ENCODE measurements at places on chromosomes 4 and X. TPM values are rescaled to one million over a fixed set of nuclear protein-coding genes. Genes with fewer than 3 reads are reported as not detected.
A peak's percentile ranks its signal among the peaks of the same experiment; 100 is the strongest.

- no peak for DNase-seq
These were observed 28.2 kb downstream of the UVSSA start for GRCh38 chr4:1375051-1375721.

DNA sequence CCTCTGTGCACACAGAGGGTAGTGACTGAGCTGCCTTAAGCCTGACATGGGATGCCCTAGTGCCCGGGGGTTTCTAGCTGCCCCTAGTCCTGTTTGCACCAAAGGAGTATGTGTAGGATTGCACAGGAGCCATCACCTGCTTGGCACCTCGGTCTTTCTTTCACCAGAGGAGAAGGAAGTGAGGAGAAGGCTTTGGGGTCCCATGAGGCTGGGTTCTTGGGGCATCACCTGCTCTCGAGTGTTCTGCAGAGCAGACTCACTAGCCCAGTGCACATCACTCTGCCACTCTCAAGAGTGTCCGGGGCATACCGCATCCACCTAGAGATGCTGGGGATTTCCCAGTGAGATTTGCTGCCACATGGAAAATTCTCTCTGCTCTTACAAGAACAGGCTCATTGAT is 40.5 kb upstream of the GPR78 start:
- DNase-seq = no peak

- DNase-seq = no peak
These were observed 108.1 kb upstream of the PAQR3 start for GRCh38 chr4:79047316-79047715.

DNA sequence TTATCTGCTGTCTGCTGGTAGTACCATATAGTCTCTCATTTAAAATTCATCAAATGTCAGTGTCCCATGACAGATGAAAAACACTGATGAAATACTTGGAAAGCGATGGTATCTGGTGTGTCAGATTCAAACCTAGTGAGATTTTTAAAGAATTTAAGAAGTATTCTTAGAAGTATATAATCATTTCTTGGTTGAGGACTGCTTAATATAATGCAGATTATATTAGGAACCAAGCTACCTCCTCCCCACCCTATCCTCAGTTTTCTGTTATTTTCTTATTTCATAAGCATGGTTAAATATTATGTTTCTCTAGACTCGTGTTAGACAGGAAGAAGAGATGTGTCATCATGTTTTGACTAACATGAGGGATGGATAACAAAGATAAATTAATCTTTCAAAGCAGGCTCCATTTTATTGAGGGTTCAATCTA is 118.5 kb downstream of the GLUD2 start:
- no peak for DNase-seq

Gene ZNF157
- not detected for total RNA-seq

DNA sequence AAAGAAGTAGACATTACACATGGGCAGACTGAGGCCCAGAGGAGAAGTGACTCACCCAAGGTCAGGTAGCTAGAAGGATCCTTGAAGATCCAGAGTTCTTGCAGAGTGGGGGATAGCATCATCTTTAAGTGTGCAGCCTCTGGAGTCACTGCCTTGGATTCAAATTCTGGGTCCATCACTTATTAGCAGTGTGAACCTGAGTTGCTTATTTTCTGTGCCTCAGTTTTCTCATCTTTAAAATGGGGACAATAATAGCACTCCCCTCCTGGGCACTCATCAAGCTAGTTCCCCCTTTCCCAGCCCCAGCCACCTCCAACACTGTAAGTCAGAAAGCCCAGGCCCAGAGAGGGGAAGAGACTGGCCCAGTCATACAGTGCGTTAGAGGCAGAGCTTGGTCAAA is 141.8 kb upstream of the PJA1 start:
- no peak for DNase-seq

Gene ARX
- total RNA-seq = not detected

Gene DIAPH2
- total RNA-seq = 4.0 TPM

DNA sequence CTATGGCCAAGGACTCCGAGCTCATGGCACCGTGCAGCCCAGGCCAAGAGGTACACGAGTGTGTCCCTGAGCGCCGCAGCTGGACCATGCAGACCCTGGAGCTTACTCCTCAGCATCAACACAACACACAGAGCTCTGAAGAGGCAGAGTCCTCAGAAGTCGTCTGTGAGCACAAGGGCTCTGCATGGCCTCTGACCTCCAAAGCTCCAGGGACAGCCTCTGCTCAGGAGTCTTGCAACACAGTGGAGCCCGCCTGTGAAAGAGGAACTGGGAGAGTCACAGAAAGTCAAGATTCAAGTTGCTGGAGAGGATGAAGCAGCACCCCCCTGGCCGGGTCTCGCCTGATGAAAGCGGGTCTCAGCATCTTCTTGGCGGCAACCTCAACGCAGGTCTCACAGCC is 2.9 kb downstream of the LRPAP1 start:
- DNase-seq = no peak

- no peak for DNase-seq
These were observed 2.6 kb downstream of the COX18 start for GRCh38 chr4:73066928-73067327.

DNA sequence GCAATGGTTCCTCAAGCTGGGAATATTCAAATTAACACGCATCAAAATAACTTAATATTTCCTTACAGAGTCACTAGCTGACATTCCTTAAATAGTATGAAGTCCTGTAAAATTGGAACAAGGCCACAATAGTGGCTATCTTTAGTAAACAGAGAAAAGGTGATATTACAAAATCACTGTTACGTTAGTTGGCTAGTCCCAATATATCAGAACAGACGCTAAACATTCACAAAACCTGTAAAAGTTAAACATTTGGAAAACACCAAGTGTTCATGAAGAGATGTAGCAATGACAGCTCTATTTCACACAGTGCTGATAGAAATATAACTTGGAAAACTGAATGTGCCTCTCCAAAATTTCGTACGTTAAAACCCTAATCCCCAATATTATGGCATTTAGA is 61.0 kb upstream of the FAM47C start:
- no peak for DNase-seq

- no peak for DNase-seq
These were observed 31.5 kb downstream of the KLHL8 start for GRCh38 chr4:87188932-87189331.

- DNase-seq = no peak
These were observed 144.2 kb upstream of the PCDH18 start for GRCh38 chr4:137676357-137676998.

DNA sequence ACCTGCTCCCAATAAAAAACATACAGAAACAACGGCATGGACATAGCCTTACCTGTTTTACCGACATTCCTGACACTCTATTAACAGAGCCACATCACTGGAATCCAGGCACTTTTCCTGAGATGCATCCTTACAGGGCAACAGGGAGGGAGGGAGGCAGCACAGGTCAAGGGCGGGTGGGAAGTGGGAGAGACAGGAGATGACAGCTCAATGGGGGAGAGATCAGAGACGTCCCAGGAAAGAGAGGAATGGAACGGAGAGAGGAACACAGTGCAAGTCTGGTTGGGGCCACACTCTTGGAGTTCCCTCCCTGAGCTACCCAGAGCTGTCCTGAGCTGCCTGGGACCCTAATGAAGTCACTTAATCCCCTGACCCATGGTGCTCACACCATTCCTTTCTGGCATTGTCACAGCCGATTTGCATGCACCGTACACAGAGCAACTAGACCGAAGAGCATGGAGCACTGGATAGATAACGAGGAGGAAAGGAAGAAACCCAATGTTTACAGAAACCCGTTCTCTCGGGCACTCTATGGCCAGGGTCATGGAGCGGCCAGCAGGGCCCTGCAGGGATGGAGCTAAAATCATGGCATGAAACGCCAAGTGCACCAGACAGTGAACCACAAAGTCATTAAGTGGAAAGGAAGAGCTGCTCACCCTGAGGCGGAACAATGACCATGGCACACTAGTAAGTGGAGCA is 93.1 kb downstream of the NSUN7 start:
- DNase-seq = peak; percentile 97

Gene NXF2B
- total RNA-seq = not detected

DNA sequence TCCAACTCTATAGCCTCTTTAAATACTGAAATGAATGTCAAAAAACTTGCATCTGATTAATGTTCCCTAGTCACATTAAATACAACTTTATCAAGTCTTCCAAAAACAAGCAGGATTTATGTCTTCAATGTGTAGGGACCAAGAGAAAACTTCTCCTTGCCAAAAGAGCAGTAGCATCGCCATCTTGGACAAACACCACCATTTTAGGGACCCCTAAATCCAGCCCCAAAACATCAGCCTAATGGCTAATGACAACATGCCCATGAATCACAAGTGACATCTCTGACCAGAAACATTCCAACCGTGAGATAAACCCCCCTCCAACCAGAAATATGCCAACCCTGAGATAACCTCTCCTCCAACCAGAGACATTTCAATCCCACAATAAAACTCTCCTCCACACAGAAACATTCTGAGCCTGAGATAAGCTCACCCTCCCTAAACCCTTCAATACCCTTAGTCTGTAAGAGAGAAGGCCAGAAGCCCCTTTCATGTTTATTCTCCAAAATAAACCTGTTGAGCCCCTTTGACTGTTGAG is 697.4 kb downstream of the TRAM1L1 start:
- no peak for DNase-seq

Gene BRS3
- total RNA-seq = not detected

Gene TLR10
- total RNA-seq = not detected

GRCh38 chrX:63434206-63434605 is 83.1 kb upstream of the SPIN4 start:
- DNase-seq = no peak

Gene MAGIX
- 7.6 TPM for total RNA-seq
